Activated T-helper 17 cell treated with anti-CD3 and anti-CD28 coated beads, Interleukin-2, amount 50 U/mL, for 72 hours (primary cell): ENCODE measurements at places on chromosomes 5 and 9.

GRCh38 chr5:40555886-40556285 is 123.8 kb upstream of the PTGER4 start:
- H3K27ac ChIP-seq: no peak overlapping the region
- no peaks in the 10 kb centered on the region for H3K36me3 ChIP-seq
- H3K4me1 ChIP-seq: peaks cover 20% of the 10 kb centered on the region
- peak; percentile 81 for ATAC-seq
- peak overlapping the region; percentile 1 for H3K4me3 ChIP-seq
- no peaks in the 10 kb centered on the region for H3K27me3 ChIP-seq

- H3K4me3 ChIP-seq: peak within 1 kb of the TSS; percentile 84
- peak; percentile 64 for ATAC-seq
- H3K27me3 ChIP-seq: peaks cover 5% of the 10 kb centered on the region
- peak within 1 kb of the TSS; percentile 64 for H3K27ac ChIP-seq
These were observed at the start of gene C5orf52 for GRCh38 chr5:157670662-157671591. Gene C5orf52, plus strand, starts transcription at chr5:157671533. Its CDS starts 82 bp downstream, at chr5:157671615.

- no peaks in the 10 kb centered on the region for H3K27me3 ChIP-seq
- H3K4me3 ChIP-seq: no peak overlapping the region
- H3K4me1 ChIP-seq: no peaks in the 10 kb centered on the region
- no peaks in the 10 kb centered on the region for H3K36me3 ChIP-seq
These were observed 24.7 kb downstream of the AMBP start for GRCh38 chr9:114053246-114054005.

- no peak for ATAC-seq
- peaks cover 15% of the 10 kb centered on the region for H3K4me1 ChIP-seq
- no peaks in the 10 kb centered on the region for H3K36me3 ChIP-seq
- no peak overlapping the region for H3K27ac ChIP-seq
- no peaks in the 10 kb centered on the region for H3K27me3 ChIP-seq
- H3K4me3 ChIP-seq: no peak overlapping the region
These were observed 164.5 kb downstream of the MED27 start for GRCh38 chr9:131915181-131915580.

- H3K36me3 ChIP-seq: no peaks in the 10 kb centered on the region
- ATAC-seq: no peak
- H3K4me1 ChIP-seq: no peaks in the 10 kb centered on the region
- H3K27me3 ChIP-seq: no peaks in the 10 kb centered on the region
- no peak overlapping the region for H3K27ac ChIP-seq
These were observed 633.0 kb upstream of the C9orf72 start for GRCh38 chr9:28206280-28206679.

DNA sequence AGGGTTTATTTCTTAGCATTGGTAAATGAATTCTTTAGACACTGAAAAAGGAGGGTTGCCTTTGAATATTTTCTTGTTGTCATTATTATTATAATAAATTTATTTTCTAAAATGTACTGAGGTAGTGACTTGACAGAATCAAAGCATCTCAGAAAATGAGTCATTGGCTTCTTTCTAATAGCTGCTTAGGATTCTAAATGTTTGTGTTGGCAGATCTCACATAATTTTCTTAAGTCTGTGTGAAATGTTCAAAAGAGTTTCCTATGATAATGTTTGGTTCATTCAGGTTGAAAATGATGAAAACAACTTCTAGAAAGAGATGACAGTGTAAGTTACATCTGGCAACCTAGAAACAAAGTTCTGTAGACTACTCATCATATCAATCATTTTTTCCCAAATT is 69.7 kb downstream of the SH3GL2 start:
- peaks cover 3% of the 10 kb centered on the region for H3K27me3 ChIP-seq
- no peak overlapping the region for H3K4me3 ChIP-seq
- H3K4me1 ChIP-seq: no peaks in the 10 kb centered on the region
- no peaks in the 10 kb centered on the region for H3K36me3 ChIP-seq
- ATAC-seq: no peak
- no peak overlapping the region for H3K27ac ChIP-seq

GRCh38 chr5:5633579-5633978 is 211.1 kb downstream of the ICE1 start:
- H3K4me1 ChIP-seq: no peaks in the 10 kb centered on the region
- H3K4me3 ChIP-seq: no peak overlapping the region
- ATAC-seq: no peak

DNA sequence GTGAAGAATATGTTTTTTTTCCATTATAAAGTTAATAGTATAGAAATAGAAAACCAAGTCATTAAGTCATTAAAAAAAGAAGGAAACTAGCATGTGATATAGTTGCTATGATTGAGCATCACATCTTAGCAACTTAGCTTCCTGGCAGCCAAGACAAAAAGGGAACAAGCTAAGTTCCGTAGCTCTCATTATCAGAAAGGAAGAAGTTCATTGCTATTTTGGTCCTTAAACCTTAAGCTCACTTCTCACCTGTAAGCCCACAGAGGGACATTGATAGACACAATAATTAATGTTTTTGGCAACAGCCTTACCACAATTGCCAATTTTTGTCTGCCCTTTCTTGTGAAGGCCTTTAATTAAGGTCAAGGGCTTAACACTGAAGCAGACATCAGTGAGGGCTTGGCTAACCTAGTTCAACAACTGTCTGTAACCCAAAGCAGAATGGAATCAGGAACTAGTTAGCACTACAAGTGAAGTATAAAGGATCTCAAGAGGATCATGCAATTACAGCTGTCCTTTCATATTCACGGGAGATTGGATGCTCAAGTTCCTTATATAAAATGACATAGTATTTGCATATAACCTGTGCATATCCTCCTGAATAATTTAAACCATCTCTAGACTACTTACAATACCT is 24.0 kb upstream of the KLF4 start:
- no peak overlapping the region for H3K27ac ChIP-seq
- H3K4me1 ChIP-seq: no peaks in the 10 kb centered on the region

- H3K4me1 ChIP-seq: peaks cover 31% of the 10 kb centered on the region
- H3K27me3 ChIP-seq: peaks cover 8% of the 10 kb centered on the region
- ATAC-seq: no peak
These were observed 68.8 kb downstream of the ANKRD55 start for GRCh38 chr5:56164376-56164775.

- ATAC-seq: no peak
- peaks cover 37% of the 10 kb centered on the region for H3K27me3 ChIP-seq
- no peak overlapping the region for H3K4me3 ChIP-seq
These were observed 75.3 kb downstream of the TRIO start for GRCh38 chr5:14218480-14218879.

DNA sequence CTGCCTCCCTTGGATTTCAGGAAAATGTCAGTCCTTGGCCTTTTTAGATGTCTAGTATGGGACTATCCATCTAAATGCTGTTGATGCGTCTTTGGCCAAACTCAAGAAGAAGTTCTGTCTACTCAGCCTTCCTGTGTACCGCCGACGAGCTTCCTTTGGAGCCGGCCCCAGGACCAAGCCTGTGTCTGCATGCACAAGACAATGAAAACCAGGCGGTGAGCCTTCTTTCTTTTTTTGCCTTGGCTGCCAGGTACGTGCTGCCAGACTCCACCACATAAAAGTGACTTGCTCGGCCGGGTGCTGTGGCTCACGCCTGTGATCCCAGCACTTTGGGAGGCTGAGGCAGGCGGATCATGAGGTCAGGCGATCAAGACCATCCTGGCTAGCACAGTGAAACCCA is 6.0 kb upstream of the NEURL1B start:
- no peaks in the 10 kb centered on the region for H3K4me1 ChIP-seq
- H3K27me3 ChIP-seq: peaks cover 14% of the 10 kb centered on the region
- no peak for ATAC-seq
- H3K4me3 ChIP-seq: no peak overlapping the region

- no peak overlapping the region for H3K4me3 ChIP-seq
- peaks cover 8% of the 10 kb centered on the region for H3K27me3 ChIP-seq
- no peak overlapping the region for H3K27ac ChIP-seq
- no peak for ATAC-seq
These were observed 256.7 kb upstream of the CD180 start for GRCh38 chr5:67453111-67453905.

- H3K27ac ChIP-seq: no peak overlapping the region
- H3K27me3 ChIP-seq: no peaks in the 10 kb centered on the region
- H3K36me3 ChIP-seq: peaks cover 15% of the 10 kb centered on the region
- no peak for ATAC-seq
These were observed 37.5 kb upstream of the PTGS1 start for GRCh38 chr9:122333169-122333808.

- peaks cover 6% of the 10 kb centered on the region for H3K27me3 ChIP-seq
- ATAC-seq: no peak
- no peak overlapping the region for H3K4me3 ChIP-seq
- no peaks in the 10 kb centered on the region for H3K36me3 ChIP-seq
These were observed 42.5 kb upstream of the ABCA1 start for GRCh38 chr9:104970271-104970987.

DNA sequence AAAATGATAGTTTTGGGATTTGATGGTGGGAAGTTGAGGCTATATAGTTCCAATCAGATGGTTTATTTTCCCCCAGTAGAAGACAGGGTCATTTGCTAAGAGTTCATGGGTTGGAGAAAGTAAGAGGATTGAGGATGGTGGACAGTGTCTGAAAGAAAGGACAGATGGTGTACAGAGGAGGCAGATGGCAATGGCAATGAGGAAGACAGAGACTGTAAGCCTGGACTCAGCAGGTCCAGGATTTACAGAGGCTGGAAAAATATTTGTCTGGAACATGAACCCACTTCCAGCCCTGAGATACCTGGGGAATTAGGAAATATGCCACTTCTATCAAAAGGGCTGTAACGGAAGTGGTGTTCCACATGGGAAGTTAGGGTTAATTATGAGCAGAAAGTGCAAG is 84.5 kb downstream of the PCSK1 start:
- peaks cover 15% of the 10 kb centered on the region for H3K4me1 ChIP-seq
- ATAC-seq: no peak
- H3K4me3 ChIP-seq: no peak overlapping the region
- no peak overlapping the region for H3K27ac ChIP-seq
- H3K36me3 ChIP-seq: no peaks in the 10 kb centered on the region
- peaks cover 20% of the 10 kb centered on the region for H3K27me3 ChIP-seq

GRCh38 chr9:134505032-134505431 is 136.6 kb upstream of the COL5A1 start:
- H3K4me1 ChIP-seq: no peaks in the 10 kb centered on the region
- no peaks in the 10 kb centered on the region for H3K36me3 ChIP-seq
- no peak overlapping the region for H3K4me3 ChIP-seq
- peaks cover 18% of the 10 kb centered on the region for H3K27me3 ChIP-seq
- ATAC-seq: no peak
- H3K27ac ChIP-seq: no peak overlapping the region

DNA sequence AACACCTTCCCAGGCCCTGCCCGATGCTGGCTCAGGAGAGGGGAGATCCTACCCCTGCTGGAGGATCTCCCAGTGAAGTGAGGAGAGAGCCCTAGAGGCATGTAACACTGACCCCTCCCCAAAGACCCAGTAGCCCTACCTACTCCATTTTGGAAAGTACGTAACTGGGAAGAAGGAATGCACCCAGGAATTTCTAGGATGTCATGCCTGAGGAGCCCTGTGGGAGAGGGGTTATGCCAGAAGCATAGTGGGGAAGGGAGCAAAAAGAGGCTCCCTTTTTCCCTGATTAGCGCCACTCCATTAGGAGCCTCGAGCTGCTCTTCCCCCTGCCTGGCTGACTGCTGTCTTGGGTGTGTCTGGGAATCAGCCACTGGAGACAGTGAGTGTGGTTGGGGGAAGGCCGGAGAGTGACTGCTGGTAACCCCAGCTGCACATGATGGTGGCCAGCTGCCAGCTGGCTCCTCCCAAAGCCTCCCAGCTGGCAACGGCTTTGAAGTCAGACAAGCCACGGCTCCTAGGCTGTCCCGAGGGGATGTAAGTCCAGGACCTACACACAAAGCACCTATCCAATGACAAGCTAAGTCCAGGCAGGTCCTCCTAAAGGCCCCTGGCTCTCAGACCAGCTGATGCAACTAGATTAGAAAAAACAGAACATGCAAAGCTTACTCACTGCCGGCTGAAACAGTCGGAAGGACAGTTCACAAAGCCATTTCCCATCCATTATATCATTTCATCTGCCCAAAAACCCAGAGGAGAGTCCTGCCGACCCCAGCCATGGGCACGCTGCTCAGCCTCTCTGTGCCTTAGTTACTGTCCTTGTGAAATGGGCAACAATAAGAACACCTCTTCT is 136.5 kb upstream of the ABCA1 start:
- peaks cover 4% of the 10 kb centered on the region for H3K27me3 ChIP-seq
- H3K27ac ChIP-seq: peak overlapping the region; percentile 91
- peak overlapping the region; percentile 51 for H3K4me3 ChIP-seq
- H3K36me3 ChIP-seq: no peaks in the 10 kb centered on the region
- H3K4me1 ChIP-seq: peaks cover 6% of the 10 kb centered on the region

- H3K27ac ChIP-seq: peak overlapping the region; percentile 4
- no peak overlapping the region for H3K4me3 ChIP-seq
- no peak for ATAC-seq
- H3K27me3 ChIP-seq: no peaks in the 10 kb centered on the region
- peaks cover 55% of the 10 kb centered on the region for H3K36me3 ChIP-seq
- peaks cover 53% of the 10 kb centered on the region for H3K4me1 ChIP-seq
These were observed 10.5 kb downstream of the PIK3R1 start for GRCh38 chr5:68225911-68226545.

- no peaks in the 10 kb centered on the region for H3K27me3 ChIP-seq
- no peak overlapping the region for H3K27ac ChIP-seq
- H3K36me3 ChIP-seq: no peaks in the 10 kb centered on the region
- ATAC-seq: no peak
These were observed 133.3 kb upstream of the ELL2 start for GRCh38 chr5:96094904-96095303.

DNA sequence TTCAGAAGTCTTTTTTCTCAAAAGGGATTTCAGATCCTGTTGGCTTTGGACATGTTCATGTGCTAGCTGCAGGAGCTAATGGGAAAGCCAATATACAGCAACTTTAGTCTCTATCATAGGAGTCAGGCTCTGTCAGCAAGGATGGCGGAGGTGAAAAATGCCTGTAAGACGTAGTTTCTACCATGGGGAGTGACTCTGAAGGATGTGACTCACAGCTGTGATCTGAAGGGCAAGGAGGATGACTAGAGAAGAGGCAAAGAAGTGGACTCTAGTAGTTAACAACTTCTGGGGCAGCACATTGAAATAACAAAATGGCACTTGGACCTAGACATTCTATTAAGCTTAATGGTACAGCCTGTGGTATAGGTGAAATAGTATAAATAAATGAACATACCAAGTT is 3.1 kb upstream of the NDUFS4 start:
- peaks cover 44% of the 10 kb centered on the region for H3K27me3 ChIP-seq
- H3K4me3 ChIP-seq: no peak overlapping the region
- peaks cover 13% of the 10 kb centered on the region for H3K4me1 ChIP-seq
- peaks cover 8% of the 10 kb centered on the region for H3K36me3 ChIP-seq

DNA sequence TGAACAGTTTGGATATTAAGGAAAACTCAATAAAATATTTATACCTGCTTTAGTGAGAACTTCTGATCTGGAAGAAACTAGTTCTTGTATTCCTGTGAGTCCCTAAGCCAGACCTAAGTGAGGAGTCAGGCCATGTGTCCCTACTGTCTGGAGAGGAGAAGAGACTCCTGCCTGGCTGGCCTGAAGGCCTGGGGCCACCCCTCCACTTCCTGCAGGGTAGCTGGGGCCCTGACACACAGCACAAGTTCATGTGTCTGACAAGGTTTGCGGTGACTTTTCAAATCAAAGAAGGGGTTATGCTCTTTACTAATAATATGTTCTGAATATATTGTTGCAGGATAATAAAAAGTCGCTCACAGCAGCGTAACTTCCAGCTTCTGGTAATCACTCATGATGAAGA is 16.1 kb upstream of the IL13 start:
- H3K27ac ChIP-seq: peak overlapping the region; percentile 87
- peaks cover 67% of the 10 kb centered on the region for H3K36me3 ChIP-seq
- ATAC-seq: peak; percentile 48
- no peaks in the 10 kb centered on the region for H3K27me3 ChIP-seq
